ENCODE measurements at places on chromosomes 1 and 21.

GRCh38 chr1:84510668-84511067 is 4.3 kb upstream of the GNG5 start:
- DNase-seq: no peak

GRCh38 chr1:56975446-56975845 is 9.6 kb upstream of the C8B start:
- no peak for DNase-seq

DNA sequence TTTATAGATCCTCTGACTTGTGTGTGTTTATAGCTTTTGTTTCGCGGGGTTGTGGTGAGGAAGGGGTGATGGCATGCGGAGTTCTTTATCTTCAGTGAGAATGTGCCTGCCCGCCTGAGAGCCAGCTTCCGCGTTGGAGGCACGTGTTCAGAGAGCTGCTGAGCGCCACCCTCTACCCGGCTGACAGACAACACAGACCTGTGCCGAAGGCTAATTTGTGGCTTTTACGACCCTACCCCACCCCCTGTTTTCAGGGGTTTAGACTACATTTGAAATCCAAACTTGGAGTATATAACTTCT is 14.4 kb upstream of the CD101 start:
- no peak for DNase-seq

DNA sequence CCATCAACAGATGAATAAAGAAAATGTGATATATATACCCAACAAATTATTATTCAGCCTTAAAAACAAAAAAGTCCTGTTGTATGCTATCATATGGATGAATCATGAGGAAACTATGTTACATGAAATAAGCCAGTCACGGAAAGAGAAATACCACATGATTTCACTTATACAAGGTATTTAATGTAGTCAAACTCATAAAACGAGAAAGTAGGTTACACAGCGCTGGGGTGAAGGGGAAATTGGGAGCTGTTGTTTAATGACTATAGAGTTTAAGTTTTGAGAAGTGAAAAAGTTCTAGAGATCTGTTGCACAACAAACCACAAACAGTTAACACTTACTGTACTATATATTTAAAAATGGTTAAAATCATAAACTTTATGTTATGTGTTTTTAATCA is 58.5 kb downstream of the SLC25A24 start:
- no peak for DNase-seq

- DNase-seq: no peak
Measured at GRCh38 chr1:109312978-109313775, 6.4 kb upstream of the MYBPHL start.

GRCh38 chr1:3590951-3591865 is 20.1 kb downstream of the MEGF6 start:
- DNase-seq: no peak

DNA sequence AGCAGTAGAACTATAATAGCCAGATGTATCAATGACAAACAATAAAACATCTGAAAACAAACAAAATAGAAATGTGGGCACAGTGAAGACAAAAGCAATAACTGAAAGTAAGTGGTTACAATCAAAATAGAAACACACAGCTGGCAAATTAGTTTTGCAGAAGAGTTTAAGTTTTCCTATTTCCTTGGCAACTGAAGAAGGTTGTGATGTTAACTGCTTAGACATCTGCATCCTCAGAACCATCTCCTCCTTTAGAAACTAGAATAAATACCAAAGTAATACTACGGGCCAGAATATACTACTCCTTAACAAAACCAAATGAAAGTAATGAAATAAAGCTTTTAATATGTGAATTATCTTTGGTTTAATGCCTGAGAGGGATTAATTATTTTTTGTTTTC is 605.5 kb downstream of the LTN1 start:
- no peak for DNase-seq

- DNase-seq: peak; percentile 85
Measured at GRCh38 chr1:233113009-233113879, 162.8 kb downstream of the NTPCR start.

- no peak for DNase-seq
Measured at GRCh38 chr1:234241941-234242490, 131.2 kb upstream of the COA6 start.

GRCh38 chr1:58802640-58803399 is 19.0 kb upstream of the JUN start:
- no peak for DNase-seq

- no peak for DNase-seq
Measured at GRCh38 chr1:192763243-192763642, 45.6 kb upstream of the RGS2 start.

GRCh38 chr1:151193304-151193703 is 3.3 kb upstream of the VPS72 start:
- DNase-seq: peak; percentile 39

- no peak for DNase-seq
Measured at GRCh38 chr1:244768804-244769203, 66.7 kb upstream of the COX20 start.

DNA sequence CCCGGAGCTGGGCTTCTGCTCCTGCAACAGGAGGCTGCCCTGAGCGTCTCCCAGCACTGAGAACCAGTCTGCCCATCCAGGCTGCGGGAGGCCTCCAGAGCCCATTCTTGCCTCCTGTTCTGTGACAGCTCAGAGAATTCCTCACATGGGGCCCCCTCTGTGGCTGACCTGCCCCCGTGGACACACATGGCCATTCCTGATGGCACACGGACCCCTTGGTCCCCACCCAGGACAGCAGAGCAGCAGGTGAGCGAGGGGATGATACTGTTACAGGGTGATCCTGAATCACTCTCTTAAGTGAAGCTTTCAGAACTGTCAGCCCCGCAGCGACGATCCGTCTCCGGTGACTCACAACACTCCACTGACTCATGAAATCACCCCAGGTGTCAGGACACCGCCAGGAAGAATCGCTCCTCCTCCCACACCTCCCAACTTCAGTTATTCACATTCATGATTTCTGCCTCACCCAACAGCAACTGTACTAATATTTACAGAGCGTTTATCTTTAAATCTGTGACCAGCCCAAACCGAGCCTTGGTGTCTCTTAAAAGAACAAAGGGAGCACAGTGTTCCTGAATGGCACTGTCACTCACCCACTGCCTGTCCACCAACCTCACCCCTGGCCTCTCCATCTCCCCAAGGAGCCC is 22.5 kb downstream of the CHD5 start:
- DNase-seq: no peak

DNA sequence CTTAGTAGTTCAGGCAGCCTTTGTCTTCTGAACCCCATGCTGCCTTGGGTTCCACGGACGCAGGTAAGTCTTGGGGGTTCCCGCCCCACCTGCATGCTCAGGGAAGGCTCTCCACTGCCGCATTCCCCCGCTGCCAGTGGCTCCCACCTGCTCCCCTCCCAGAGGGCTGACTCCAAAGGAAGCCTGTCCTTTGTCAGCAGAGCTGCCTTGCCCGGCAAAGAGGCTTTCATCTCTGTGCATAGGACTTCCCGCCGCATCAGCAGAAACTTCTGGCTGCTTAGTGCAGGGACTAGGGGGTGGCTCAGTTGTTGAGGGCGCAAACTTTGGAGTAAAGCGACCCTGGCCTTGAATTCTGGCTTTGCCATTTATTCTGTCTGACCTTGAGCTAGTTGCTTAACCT is 25.2 kb upstream of the ACTL8 start:
- no peak for DNase-seq

- no peak for DNase-seq
Measured at GRCh38 chr1:155282488-155283091, 5.3 kb downstream of the HCN3 start.

- DNase-seq: no peak
Measured at GRCh38 chr1:76938304-76938703, 71.0 kb downstream of the ST6GALNAC5 start.

GRCh38 chr21:44024887-44025353 is 12.8 kb downstream of the TRAPPC10 start:
- peak; percentile 73 for DNase-seq

GRCh38 chr1:910881-911721 is 12.6 kb upstream of the SAMD11 start:
- DNase-seq: peak; percentile 46

DNA sequence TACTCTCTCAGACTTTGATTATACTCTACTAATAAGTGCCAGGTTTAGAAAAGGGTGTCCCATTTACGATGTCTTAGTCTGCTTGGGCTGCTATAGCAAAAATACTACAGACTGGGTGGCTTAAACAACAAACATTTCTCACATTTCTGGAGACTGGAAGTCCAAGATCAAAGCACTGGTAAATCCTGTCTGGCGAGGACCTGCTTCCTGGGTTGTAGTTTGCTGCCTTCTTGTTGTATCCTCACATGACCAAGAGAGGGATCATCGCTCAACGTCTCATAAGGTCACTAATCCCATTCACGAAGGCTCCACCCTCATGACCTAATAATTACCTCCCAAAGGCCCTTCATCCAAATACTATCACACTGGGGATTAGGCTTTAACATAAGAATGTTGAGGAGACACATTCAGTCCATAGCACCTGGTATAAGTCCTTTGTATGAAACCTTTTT is 12.0 kb downstream of the PRDX6 start:
- no peak for DNase-seq

DNA sequence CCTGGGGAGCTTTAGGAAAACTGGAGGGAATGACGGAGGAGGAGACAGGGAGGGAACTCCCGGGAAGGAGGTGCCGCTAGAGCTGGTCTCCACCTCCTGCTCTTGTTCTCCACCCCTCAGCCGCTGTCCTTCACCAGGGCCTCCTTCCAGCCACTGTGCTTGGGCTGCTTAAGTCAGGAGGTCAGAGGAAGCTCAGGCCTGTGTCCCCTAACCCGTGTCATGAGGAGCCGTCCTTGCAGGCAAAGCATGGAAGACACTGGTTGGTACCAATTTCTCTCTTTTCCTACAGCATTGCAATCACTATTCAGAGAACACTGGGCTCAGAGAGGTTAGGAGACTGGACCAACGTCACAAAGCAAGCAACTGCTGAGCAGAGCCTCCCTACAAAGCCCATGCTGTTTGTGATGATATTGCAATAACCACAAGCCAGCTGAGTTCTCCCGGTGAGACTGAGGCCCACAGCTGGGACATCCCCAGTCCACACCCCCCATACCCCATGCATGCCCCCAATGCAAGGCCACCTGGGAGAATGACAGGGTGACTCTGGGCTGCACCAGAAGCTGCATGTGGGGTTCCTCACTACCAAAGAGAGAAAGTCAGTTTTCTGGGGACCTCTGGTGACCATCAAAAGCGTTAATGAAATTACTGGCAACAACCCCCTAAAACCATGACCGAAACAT is 427.5 kb downstream of the NPHP4 start:
- DNase-seq: no peak

GRCh38 chr21:44940116-44940631 is 345 bp downstream of the SLX9 start:
- peak; percentile 80 for DNase-seq

DNA sequence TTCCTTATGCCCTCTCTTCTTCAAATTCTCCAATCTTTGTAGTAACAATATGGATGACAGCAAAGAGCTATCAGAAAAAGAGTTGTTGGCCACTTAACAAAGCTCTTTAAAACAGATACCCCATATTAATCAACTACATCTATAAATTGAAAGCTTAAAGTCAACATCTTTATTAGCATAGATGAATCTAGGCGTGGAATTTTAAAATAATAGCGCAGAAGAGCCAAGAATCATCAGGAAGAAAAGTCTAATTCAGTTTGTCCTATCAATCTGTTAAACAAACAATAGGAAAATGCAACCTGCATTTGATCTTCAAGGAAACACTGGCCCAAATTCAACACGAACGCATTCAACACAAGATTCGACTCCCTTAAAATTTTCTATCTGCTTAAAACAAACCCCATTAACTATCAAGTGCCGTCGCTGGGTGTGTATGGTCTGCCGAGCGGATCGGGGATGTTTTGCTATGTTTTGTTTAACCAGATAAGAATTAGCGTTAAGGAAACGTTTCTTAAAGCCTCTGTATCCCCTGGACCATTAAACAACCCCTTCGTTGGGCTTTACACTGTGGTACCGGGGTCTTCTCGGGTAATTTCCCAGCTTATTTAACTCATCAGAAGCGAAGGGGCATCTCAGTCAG is 1.0 kb downstream of the LYST start:
- DNase-seq: no peak

DNA sequence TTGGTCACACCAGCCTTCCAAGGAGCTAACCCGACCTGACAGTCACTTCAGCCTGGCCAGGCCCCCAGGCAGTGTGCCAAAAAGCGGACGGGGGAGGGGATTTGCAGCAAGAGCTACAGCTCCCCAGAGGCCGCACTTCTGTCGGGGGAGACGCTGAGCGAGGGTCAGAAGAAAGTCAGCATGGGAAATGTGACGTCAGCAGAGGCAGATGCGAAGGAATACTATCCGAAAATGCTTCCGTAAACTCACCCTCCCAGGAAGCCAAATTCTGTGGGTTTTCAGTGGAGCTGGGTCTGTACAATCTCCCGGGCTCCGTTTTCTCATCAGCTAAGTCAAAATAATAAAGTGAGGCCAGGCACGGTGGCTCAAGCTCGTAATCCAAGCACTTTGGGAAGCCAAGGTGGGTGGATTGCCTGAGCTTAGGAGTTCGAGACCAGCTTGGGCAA is 28.5 kb upstream of the ECE1 start:
- DNase-seq: peak; percentile 98

DNA sequence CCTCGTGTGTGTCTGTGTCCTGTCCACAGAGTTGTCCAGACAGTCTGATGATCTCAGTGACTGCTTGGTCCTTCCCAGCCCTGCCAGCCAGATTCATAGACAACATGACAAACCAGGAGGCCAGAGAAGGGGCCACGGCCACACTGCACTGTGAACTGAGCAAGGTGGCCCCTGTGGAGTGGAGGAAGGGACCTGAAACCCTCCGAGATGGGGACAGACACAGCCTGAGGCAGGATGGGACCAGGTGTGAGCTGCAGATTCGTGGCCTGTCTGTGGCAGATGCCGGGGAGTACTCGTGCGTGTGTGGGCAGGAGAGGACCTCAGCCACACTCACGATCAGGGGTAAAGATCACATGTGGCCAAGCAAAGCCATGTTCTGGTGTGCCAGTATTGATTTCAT is 96.4 kb downstream of the OBSCN start:
- DNase-seq: peak; percentile 20

GRCh38 chr21:41682719-41683179 is 84.1 kb downstream of the RIPK4 start:
- peak; percentile 69 for DNase-seq

DNA sequence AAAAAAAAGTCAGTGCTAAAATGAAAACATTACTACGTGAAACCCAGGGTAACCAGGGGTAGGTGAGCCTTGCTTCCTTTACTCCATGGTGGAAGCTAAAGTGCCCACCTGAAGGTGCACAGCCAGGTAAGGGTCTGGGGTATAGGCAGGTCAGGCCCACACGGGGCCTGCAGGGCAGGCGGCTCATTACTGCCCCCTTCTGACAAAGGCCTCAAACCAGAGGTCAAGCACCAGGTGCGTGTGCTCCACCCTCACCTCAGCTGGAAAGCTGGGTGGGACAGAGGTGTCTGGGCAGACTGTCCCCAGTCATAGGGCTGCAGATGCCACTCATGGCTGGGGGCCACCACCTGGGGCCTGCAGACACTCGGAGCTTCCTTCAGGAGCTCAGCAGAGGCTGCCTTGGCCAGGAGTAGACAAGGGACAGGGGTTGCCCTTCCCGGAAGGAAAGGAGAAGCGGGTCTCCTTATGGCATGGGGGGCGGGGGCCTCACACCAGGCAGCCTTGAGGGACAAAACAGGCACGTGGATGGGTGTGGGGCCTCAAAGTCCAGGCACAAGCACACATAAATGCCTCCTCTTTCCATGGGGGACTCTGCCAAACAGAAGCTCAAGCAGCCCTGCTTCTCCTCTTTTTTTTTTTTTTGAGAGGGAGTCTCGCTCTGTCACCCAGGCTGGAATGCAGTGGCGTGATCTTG is 36.2 kb downstream of the ACOT7 start:
- DNase-seq: no peak

- no peak for DNase-seq
Measured at GRCh38 chr1:165444897-165445370, at the start of gene RXRG. RXRG (minus strand) TSS chr1:165445126; CDS start chr1:165444893, 233 bp downstream.

GRCh38 chr1:147840909-147841308 is 61.7 kb upstream of the GJA8 start:
- DNase-seq: no peak
